ENCODE measurements at places on chromosomes 7 and 10.

DNA sequence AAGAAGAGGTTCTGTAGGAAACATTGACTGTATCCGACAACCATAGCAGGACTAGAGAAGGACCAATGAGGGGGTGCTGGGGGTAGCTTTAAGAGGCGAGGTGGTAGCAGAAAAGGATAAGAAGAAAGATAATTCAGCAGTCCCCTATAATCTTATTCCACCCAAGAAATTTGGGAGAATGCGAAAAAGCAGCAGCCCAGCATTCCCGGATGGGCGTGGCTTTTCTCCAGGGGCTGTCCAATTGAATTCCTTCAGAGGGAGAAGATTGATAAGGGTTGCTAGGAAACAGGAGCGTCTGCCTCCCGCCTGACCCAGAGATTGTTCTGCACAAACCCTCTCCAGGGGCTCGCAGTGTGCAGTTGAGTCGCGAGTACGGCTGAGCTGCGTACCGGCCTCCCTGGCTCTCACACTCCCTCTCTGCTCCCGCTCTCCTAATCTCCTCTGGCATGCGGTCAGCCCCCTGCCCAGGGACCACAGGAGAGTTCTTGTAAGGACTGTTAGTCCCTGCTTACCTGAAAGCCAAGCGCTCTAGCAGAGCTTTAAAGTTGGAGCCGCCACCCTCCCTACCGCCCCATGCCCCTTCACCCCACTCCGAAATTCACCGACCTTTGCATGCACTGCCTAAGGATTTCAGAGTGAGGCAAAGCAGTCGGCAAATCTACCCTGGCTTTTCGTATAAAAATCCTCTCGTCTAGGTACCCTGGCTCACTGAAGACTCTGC is at the start of gene GRM3:
Gene GRM3, plus strand, starts transcription at position 349 of the 721 bp plus-strand sequence. CDS start 121,237 bp downstream, outside the sequence.
- DNase-seq, result no peak

GRCh38 chr10:79249186-79250121 is 97.8 kb upstream of the PPIF start:
- no peak for DNase-seq

DNA sequence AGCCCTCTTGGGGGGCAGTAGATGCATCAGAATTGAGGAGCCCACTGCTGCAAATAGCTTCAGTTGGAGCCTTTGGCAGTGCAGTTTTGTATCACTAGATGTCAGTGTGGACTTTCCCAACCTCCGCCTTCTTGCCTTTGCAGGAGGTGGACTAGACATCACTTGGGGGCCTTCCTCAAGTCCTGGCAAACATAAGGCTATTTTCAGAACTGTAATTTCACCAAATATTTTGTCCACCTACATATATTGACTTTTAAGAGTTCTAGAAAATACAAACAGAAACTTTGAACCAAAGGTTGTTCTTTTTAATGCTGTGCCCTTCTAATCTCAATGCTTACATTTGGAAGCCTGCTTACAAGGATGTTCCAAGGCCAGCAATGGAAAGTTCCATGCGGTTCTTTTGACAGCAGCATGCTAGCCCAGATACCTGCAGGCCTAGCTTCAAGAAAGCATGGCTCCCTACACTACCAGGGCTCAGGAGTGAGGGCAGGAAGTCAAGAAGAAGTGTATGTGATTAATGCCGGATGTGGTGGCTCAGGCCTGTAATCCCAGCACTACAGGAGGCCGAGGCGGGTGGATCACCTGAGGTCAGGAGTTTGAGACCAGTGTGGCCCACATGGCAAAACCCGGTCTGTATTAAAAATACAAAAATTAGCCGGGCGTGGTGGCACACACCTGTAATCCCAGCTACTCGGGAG is 8.0 kb upstream of the ZNRF2 start:
- DNase-seq, result peak; percentile 62

GRCh38 chr10:86829472-86829871 is 73.1 kb downstream of the BMPR1A start:
- DNase-seq, result no peak

- no peak for DNase-seq
Measured at GRCh38 chr10:3783682-3784432, 1.2 kb downstream of the KLF6 start.

GRCh38 chr7:88090671-88091070 is 129.2 kb downstream of the SRI start:
- no peak for DNase-seq

GRCh38 chr7:114539575-114539974 is 125.0 kb downstream of the FOXP2 start:
- DNase-seq, result peak; percentile 66

DNA sequence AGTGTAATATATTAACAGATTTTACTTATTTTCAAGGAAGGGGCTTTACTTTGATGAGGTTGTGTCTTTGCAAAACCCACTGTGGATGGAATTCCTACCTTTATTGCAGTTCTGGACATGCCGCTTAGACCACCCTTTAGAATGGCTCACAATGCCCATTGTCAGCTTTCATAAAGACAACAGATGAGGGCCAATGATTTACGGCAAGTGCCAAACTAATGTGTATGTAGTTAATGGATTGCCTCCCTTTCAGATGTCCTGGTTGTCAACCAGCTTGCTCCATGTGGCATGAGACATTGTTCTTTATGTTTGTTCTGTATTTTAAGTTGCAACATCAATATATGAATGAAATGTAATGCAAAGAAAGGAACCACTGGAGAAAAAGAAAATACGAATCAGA is 35.0 kb upstream of the ELMO1 start:
- no peak for DNase-seq
